Endothelial cell (in vitro differentiated cells): ENCODE measurements at places on chromosomes 3 and 15. TPM values are rescaled to one million over a fixed set of nuclear protein-coding genes. Genes with fewer than 3 reads are reported as not detected.

DNA sequence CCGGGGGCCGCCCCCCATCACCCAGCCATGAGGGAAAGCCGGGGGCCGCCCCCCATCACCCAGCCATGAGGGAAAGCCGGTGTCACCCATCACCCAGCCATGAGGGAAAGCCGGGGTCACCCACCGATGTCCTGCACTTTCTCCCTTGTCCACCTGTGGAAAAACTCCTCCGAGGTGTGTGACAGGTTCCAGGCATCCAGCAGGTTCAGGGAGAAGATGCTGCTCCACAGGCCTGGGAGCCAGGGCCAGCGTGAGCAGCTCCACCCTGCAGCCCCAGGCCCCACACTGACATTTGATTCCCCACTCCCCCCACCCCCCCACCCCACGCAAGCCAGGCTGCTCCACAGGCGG lies 15.5 kb upstream of the EHD4 start:
- DNase-seq = no peak

DNA sequence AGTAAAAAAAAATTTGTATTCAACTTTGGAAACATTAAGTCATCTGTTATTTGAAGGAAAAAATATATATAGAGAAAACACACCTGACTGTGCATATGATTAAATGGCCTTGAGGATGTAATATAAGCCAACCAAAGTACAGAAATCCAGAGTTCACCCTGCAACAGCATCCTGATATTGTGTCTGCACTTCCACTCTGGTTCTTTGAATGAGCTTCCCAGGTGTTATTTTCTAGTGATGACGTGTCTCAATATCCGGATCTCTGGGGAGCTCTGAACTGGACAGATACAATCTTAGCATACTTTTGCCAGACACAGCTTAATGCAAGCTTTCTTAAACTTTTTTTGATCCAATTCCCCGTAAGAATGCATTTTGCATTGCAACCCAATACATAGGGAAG lies 19.5 kb upstream of the PIK3CB start:
- DNase-seq = no peak

- no peak for DNase-seq
Measured at GRCh38 chr3:9951598-9951961, 628 bp downstream of the PRRT3 start.

DNA sequence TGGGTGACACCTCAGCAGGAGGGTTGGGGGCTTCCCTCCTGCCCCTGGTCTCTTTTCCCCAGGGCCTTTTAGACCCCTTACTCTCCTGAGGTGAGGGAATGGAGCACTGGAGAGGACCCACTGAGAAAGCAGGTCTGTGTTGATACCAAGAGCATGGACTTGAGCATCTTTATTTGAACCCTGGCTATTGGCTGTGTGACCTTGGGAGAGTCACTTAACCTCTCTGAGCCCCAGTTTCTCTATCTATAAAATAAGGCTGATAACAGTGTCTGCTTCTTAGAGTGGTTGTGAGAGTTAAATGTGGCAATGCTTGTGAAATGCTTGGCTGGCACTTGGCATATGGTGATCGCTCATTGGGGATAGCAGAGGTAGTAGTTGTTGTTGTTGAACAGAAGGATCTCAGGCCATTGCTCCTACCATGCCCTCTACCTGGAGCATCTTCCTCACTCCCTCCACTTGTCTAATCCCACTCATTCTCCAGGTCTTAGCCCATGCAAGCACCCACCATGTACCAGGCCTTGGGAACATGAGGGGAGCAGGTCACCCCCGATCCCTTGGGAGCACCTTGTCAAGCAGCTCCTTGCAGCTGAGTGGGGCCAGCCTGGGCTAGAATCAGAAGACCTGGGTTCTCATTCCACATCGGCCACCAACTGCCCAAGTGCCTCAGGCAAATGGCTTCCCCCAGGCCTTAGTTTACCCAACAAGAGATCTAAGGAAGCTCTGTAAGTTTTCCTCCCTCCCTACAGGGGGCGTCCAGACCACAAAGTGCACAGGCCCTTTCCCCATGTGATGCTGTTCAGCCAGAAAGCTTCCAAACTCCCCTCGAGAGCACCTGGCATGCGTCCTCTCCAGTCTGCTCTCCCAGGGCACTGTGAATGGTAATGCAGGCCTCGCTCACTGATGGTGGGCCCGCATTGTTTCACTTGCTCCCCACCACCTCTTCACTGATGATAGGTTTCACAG lies 96.7 kb downstream of the LSM3 start:
- peak; percentile 28 for DNase-seq

CRABP1 gene
- 3.3 TPM for total RNA-seq

RPL32 gene
- total RNA-seq = 1,571 TPM

POLQ gene
- 2.1 TPM for total RNA-seq
